Stimulated activated CD4-positive, alpha-beta T cell treated with anti-CD3 and anti-CD28 coated beads, Interleukin-1b, Interleukin-23, amount 100 ng/mL, for 48 hours (primary cell): ENCODE measurements at places on chromosomes 3 and 15.

DNA sequence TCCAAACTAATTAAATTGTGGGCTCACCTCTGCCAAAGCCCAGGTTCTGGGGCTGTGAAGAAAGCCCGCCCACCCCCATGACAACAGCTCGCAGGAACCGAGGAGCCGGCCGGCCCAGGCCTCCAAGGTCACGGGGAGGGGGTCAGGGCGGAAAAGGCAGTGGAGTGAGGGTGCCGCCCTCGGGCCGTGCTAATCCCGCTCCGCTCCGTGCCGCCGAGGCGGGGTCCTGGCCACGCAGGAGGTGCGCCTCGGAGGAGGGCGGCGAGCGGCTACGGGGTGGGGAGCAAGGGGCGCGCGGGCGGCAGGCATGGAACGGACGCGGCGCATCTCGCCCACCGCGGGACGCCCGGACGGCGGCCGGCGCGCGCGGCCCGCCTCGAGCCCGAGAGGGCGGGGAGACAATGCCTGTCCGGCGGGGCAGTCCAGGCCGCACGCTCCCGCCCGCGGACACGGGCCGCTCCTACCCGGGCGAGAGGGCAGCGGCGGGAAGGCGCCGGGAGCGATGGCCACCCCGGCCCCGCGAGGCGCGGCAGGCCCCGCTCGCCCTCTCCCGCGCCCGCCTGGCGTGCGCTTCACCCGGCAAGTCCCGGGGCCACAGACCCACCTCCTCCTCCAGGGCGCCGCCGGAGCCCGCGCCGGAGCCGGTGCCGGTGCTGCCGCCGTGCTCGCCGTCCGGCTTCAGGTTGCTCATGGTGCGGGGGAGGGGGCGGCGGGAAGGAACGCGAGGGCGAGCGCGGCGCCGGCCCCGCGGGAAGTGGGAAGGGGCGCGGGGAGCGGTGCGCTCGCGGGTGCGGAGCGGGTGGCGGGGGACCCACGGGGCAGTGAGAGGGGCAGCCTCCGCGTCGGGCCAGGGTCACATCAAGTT, 528 bp downstream of the RBPMS2 start:
- DNase-seq = no peak

DNA sequence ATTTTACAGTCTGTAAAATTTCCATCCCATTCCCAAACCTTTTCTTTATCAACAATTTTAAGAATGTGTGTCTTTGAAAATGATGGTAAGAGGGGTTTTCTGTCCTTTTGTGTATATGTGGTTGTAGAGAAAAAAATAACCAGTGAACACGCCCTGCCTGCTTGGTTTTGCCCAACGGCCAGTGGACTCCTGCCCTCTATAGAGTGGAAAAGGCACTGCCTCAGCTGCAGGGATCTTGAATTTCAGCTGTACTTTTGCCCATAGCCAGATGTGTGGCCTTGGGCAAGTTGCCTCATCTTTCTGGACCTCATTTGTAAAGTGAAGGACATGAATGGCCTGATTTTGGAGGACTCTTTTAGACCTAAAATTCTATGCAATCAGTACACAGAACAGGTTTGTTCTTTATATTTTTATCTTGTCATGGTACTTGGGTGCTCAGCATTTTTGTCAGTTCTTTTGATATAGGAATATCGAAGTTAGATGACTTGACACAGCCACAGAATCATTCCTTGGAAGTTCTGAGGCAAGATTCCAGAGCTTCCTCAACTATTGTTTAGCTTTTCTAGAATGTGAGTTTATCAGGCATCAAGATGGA, 81.0 kb downstream of the CLDN11 start:
- DNase-seq = no peak

GRCh38 chr3:23128655-23129054, 74.5 kb upstream of the UBE2E2 start:
- DNase-seq = no peak

DNA sequence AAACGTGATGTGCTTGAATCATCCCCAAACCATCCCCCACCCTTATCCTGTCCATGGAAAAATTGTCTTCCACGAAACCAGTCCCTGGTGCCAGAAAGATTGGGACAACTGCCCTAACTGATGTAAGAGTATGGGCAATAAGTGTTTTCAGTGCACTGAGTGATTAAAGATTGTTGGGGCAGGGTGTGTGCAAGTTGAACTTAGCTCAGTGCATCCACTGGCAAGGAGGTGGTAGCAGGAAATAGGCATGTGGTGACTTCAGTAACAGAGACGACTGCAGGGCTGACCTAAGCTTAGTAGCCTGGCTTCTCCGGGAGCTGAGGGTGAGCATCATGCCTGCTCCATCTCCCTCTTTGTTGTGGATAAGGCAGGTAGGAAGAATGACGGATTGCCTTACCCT, 27.5 kb downstream of the PAQR9 start:
- DNase-seq = no peak

DNA sequence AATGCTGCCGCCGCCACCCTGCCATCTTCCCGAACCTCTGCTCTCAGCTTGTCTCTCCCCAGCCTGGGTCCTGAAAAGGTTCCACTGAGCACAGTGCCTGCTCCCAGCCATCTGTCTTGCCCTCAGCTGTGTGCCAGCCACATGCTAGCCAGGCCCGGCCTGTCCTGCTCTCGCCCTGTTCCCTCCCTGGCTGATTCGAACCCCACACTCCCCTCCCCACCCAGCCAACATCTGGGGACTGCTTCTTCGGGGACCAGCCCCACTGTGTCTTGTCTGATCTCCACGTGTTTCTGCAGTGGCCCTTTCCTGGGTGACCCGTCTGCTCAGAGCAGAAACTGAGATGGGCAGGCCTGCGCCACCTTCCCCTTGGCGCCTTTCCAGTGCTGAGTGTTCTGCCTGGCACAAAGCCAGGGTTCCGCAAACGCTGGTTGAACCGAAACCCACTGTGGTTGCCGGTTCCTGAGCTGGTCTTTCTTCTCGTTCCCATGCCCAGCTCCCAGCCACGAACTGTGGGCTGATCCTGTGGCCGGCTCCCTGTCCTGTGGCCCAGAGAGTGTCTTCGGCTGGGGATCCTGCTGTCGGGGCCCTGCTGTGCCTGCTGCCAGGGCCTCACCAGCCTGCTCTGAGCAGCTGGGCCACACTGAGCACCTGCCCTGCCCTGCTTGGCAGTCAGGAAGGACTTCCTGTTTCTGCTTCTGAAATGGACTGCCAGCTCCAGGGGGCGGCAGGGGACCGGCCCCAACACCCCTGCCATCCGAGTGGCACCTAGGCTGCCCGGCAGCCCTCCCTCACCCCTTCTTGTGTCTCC, 62.7 kb upstream of the KLF13 start:
- peak; percentile 69 for DNase-seq

DNA sequence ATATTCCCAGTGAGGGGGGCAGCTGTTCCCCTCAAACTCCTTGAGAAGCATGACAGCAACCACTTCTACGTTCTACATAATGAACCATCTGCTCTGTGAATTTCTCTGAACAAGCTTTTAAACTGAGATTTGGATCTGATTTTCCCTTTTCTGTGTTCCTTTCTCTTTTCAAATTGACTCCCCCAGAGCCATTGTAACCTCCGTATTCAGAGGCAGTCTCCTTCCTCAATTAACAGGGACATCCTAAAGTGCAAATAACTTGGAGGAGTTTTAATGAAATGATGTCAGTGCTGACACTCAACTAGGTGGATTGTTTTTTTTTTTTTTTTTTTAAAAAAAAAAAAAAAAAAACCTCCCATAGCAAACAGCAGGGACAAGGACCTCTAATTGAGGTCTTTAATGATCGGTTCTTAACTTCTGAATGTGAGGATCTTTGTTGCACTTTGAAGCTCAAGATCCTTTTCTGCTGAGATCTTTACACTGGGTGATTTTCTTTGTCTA, 48.8 kb downstream of the ADAMTS9 start:
- DNase-seq = no peak

- no peak for DNase-seq
Measured at GRCh38 chr15:81178365-81178764, 18.3 kb upstream of the IL16 start.

- no peak for DNase-seq
Measured at GRCh38 chr3:11074011-11074410, 80.3 kb upstream of the HRH1 start.

DNA sequence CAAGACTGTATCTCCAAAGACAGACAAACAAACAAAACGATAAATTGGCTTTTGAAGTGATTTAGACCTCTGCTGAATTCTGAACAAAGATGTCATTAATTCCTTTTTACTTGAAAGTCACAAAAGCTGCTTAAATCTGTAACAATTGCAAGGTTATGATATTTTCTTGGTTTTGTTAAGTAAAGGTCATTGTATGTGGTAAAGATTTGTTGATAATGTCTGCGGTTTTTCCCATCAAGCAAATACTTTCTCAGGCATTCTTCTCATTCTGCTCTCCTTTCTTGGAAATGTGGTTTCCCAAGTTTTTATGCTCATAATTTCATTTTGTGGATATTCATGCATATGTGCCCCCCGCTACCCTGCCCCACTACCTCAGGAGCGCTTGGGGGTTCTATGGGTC, 116.5 kb downstream of the SLMAP start:
- no peak for DNase-seq

- no peak for DNase-seq
Measured at GRCh38 chr3:127711021-127711695, 38.4 kb downstream of the ABTB1 start.

- DNase-seq = no peak
Measured at GRCh38 chr3:16534640-16535262, 21.3 kb upstream of the RFTN1 start.

DNA sequence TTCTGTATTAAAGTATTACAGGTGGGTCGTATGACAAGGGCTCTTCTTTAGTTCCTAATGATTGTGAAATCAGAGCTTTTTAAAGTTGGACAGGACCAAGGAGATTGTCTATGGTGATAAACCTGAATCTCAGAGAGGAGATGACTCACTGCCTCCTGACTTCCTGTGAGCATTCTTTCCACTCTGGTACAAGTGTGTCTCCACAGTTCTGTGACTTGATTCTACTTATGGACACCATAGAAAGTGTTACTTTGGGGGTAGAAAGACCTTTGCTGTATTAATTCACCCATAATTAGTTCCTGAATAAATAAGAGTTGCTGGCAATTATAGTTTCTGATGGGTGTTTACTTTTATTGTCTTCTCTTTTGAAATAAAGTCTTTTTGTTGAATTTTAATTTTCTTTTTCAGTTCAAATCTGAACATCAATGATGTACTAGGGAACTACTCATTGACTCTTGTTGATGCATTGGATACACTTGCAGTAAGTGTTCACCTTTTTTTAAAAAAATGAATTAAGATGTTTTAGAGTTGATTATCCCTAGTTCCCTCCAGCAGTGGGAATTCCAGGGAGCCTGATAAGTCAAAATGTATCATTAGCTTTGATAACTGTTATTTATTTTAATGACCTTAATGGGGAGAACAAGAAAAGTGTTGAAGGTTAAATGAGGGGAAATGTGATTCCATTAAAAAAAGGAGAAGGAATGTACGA, 7.4 kb downstream of the EDEM1 start:
- DNase-seq = peak; percentile 53

DNA sequence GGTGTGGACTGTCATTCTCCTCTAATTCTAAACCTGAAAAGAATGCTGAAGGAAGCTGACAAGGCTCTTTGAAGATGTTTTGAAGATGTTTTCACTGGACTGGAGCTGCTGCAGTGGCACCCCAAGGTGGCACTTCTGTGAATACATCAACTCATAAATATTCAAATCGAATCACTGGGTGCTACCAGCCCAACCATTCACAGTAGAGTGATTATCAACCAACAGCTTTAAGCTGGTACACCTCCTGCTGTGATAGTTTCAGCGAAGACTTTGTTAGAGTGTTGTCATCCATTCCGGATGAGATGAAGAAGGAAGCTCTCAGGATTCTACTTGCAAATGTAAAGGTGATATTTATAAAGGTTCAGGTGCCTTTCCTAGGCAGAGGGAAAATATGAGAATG, 106.6 kb downstream of the LSAMP start:
- DNase-seq = no peak

- no peak for DNase-seq
Measured at GRCh38 chr15:95300958-95301357, 1029.5 kb upstream of the NR2F2 start.

DNA sequence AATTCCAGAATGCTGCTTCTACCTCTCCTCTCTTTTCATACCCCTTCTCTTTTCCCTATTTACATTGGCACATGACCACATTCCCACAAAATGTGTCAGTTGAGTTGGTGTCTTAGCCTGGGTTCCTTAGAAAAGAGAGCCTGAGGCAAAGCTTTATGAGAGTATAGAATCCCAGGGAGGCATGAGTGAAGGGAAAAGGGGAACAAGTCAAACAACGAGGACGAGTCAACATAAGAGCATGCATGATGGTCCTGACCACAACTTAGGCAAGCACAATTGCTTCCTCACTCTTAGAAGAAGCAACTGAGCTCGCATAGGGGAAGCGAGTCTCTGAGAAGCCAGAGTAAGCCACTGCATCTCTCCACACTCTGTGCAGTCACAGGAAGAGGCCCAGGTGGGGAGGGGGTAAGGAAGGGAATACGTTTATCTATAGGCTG, 15.4 kb upstream of the ZNF774 start:
- DNase-seq = no peak

DNA sequence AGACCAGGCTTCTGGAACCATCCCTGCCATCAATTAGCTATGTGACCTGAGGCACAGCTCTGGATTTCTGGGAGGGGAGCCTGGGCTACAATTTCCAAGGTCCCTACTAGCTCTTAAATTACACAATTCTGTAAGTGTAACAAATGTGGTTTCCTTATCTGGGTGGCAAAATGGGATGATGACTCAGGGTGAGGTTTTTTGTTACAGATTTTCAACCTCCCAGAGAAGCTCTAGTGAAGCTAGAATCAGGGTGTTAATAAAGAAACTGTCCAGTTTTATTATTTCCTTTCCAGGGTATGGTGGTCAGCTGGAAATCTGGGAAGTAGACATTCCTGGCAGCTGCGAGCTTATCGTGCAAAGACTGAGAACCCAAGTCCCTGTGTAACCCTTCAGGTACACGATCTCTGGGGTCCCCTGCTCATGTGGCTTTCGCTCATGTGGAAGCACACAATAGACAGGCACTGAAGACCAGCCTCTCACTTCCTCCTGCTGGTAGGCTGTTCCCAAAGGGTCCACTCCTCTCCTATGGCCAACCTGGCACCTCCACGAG, 7.3 kb downstream of the RAB27A start:
- DNase-seq = no peak

GRCh38 chr3:97278506-97278905, 464.1 kb downstream of the EPHA6 start:
- no peak for DNase-seq

- no peak for DNase-seq
Measured at GRCh38 chr15:65494076-65494475, 23.4 kb downstream of the DPP8 start.

- no peak for DNase-seq
Measured at GRCh38 chr3:186200726-186201125, 91.8 kb upstream of the ETV5 start.

- DNase-seq = no peak
Measured at GRCh38 chr3:128269006-128269775, 115.9 kb downstream of the EEFSEC start.

- DNase-seq = no peak
Measured at GRCh38 chr15:48413304-48413703, 82.1 kb downstream of the DUT start.

- no peak for DNase-seq
Measured at GRCh38 chr15:47746516-47746915, 29.2 kb downstream of the SEMA6D start.

DNA sequence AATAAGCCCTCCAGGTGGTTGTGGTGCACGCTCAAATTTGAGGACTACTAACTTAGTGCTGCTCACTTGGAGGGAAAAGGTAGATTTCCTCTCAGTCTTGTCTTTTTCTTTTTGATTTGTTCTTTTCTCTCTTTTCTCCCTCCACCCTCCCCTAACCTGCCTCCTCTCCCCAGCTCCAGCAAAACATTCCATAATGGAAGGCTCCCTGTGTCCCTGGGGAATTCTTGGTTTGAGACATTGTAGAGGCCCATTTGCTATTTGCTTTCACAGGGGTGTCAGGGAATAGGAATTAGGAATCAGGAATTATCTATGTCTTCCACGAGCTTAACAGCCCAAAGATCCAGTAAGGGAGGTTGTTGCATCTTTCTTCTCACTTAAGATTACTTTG, 136.8 kb upstream of the UMPS start:
- no peak for DNase-seq
